ENCODE measurements at places on chromosomes 4 and X.

DNA sequence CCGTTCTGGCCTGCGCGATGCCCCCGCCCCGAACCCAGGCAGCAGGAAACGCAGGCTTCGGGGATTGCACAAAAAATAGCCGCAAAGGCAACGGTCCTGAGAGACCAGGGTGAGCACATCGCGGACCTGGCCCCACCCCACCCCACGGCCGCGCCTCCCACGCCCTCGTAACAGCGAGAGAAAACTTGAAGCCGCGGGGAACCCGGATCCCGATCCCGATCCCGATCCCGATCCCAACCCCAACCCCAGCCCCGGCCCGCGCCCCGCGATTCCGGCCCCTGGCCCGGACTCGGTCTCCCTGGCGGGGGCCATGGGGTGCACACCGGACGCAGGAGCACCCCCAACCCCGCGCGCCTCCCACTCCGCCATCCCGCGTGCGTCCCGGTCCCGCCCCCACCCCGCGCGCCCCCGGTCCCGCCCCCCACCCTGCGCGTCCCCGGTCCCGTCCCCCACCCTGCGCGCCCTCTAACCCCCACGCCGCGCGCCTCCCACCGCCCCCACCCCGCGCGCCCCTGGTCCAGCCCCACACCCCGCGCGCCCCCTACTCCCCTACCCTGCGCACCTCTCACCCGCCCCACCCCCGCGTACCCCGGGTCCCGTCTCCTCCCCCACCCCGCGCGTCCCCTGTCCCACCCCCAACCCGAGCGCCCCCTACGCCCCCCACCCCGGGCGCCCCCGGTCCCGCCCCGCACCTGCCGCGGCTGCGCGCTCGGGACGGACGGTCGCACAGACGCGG lies 29.0 kb downstream of the NOP14 start:
- peak; percentile 34 for DNase-seq

DNA sequence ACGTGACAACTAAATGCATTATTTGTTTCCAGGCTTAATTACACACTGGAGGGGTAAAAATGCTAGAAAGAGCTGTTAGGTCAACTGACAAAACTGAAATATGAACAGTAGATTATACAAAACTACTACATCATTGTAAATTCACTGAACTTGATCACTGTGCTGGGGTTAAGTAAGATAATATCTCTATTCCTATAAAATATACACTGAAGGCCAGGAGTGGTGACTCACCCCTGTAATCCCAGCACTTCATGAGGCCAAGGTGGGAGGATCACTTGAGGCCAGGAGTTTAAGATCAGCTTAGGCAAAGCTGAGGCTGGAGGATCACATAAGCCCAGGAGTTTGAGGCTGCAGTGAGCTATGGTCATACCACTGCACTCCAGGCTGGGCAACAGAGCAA lies 31.8 kb upstream of the NKX6-1 start:
- no peak for DNase-seq

DNA sequence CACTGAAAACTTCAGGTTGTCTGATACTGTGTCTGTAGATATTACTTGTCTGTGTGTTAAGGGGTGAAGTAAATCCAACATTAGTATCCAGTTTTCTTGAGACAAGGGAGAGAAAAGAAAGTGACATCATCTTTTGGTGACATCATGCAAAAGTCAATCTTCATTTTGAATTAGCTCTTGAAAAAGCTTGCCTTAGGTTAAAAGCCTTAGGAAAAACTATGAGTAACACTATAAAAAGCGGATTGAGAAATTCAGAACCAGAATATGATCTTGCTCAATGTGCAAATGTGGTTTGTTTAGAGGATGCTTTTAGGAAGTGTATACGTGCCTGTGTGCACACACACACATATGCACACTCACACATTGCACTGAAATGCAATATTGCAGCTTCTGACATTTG lies 345.8 kb upstream of the CASK start:
- DNase-seq = no peak

DNA sequence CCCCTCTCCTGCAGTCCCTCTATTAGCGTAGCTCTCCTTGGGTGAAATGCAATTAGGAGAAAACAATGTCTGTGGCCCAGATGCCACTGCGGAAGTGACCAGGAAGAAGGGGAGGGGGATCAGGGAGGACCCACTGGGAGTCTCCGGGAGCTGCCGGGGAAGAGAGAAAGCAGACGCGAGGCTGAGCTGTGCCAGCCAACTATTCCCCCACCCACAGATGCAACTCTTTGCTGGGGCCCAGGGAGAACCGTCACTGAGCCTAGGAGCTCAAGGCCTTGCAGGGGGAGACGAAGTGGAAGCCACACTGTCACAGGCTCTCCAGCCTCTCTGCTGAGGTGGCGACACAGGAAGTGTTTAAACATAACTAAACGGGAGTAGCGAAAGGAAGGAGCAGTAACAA lies 149.2 kb downstream of the BCOR start:
- DNase-seq = no peak

GRCh38 chr4:37902212-37902611 lies 11.3 kb downstream of the TBC1D1 start:
- DNase-seq = no peak

Measured in A549 (cell line).